LHCN-M2 (cell line): ENCODE measurements at places on chromosomes 2 and 18.

GRCh38 chr2:9086465-9086864 lies 83.0 kb upstream of the MBOAT2 start:
- no peak for DNase-seq

- DNase-seq, result peak; percentile 61
Observed at GRCh38 chr18:47930199-47930930, at the start of gene SMAD2. SMAD2 (minus strand) TSS chr18:47930659; CDS start chr18:47896756, 33,903 bp downstream.

- DNase-seq, result peak; percentile 91
Observed at GRCh38 chr2:100731535-100731981, 88.4 kb upstream of the NPAS2 start.

GRCh38 chr2:139357972-139358371 lies 577.8 kb upstream of the NXPH2 start:
- DNase-seq, result no peak

DNA sequence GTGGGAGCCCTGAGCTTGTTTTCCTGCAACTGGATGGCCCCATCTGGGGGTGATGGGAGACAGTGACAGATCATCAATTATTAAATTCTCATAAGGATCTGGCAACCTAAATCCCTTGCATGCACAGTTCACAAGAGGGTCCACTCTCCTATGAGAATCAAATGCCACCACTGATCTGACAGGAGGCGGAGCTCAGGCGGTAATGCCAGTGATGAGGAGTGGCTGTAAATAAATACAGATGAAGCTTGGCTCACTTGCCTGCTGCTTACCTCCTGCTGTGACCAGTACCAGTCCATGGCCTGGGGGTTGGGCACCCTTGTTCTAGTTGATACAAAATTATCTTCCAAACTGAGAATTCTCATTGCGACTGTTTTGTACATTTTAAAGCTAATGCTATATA lies 258.6 kb downstream of the CTNNA2 start:
- no peak for DNase-seq

- DNase-seq, result no peak
Observed at GRCh38 chr2:105315314-105315713, 14.2 kb downstream of the TGFBRAP1 start.

DNA sequence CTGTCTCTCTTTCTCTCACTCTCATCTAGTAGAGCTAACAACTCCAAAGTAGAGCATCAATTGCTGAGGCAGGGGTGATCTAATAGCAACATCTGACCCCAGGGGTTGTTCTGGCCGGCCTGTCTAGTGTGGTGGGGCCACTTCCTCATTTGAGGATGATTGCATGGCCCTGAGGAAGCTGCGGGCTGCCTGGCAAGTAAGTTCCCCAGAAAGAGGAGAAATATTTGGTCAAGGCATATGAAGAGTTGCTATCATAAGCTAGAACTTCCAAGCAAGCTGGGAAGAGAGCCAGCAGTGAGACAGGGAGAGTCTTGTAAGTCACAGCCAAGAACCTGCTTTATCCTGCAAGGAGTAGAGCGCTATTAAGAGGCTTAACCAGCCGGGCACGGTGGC lies 50.8 kb upstream of the TMEM87B start:
- no peak for DNase-seq
